Tongue (tissue), 3 donors: ENCODE measurements at places on chromosomes 6 and 20.

DNA sequence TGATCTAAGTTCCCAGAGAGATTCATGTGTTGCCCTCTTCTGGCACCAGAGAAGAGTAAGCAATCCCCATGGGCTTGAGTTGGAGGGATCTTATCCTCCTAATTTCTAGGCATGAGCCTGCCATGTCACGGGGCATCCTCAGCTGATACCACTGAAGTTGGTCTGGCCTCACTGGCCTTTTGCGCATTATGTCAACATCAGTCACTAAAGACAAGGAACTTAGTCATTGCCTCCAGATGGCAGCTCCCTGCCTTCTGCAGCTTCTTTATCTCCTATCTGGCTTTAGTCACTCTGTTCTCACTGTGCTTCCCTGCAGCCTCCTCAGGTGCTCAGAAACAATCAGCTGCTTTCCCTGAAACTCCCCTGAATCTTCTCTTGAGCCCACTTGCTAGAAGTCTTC is 312.2 kb downstream of the ADGRG6 start:
- no peak for DNase-seq

DNA sequence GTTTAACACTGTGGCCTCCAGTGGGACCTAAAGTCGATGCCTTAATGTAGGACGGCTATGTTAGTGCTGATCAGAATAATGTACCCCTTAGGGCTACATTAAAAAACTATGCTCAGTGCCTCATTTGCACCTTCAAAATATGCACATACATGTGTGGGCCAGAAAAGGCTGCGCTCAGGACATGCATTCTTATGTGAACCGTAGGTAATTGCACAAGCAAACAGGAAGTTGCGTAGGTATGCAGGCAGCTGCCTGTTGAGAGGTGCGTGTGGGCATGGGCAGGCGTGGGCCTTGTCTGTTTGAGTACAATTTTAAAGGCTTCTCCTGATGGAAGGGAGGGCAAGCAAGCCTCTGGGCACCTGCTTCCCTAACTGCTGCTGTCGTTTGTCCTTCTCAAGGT is 116.2 kb upstream of the JAG1 start:
- DNase-seq: no peak

- no peak for DNase-seq
These were observed 149.5 kb upstream of the SLC22A16 start for GRCh38 chr6:110625883-110626282.

GRCh38 chr20:21339499-21339898 is 36.4 kb downstream of the XRN2 start:
- no peak for DNase-seq

DNA sequence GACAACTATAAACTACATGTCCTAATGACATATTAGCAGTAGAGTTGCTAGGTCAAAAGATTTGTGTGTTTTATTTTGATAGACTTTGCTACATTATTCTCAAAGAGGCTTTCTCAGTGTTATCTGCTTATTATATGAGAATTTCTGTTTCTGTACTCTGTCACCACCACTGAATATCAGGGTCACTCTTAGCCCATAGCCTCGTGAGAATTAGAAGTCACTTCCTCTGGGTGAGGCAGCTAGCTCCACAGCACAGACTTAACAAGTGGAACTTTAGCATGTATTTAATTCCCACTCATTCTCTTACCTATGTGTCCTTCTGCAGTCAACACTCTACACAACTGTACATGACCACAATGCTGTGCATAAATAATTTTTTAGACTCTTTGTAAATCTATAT is 6.7 kb downstream of the PHACTR2 start:
- no peak for DNase-seq

DNA sequence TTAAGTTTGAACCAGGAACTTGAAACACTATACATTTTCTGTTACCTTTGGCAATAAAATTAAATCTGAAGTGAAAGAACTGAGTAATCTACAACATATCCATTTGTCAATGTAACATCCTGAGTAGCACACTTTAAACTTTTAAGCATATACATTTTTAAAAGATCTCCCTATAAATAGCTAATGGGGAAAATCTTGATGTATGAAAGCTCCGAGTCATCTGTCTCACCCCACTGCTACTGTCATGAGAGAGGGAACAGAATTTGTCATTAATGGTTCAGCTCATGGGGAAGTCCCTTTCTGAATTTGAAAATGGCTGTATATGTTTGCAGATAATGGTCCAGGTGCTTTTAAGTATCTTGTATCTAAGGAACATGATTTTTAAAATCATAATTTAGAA is 55.2 kb upstream of the NOX3 start:
- no peak for DNase-seq

- DNase-seq: peak; percentile 58
These were observed at the start of gene HLA-DOA for GRCh38 chr6:33008944-33009861. Gene HLA-DOA (minus strand): TSS chr6:33009591.

- no peak for DNase-seq
These were observed 1.0 kb upstream of the KIF13A start for GRCh38 chr6:17988422-17988944.

DNA sequence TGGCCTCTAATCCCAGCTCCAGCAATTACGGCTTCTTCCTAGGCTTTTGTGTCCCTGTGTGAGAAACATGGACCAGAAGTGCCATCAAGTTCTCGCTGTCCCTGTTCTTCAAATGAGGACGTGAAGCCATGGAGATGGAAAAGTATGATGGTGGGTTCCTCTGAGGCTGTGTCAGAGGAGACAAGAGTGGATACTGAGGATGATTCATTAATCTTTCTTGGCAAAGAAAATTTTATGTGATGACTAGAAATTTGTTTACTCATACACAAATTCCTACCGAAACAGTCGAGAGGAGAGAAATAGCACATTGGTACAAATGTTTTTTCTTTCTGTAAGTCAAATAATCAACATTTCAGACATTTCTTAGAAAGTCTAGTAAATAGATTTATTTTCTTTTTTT is 35.0 kb upstream of the PNRC1 start:
- DNase-seq: no peak

GRCh38 chr20:19909725-19910124 is 107.4 kb upstream of the NAA20 start:
- no peak for DNase-seq

DNA sequence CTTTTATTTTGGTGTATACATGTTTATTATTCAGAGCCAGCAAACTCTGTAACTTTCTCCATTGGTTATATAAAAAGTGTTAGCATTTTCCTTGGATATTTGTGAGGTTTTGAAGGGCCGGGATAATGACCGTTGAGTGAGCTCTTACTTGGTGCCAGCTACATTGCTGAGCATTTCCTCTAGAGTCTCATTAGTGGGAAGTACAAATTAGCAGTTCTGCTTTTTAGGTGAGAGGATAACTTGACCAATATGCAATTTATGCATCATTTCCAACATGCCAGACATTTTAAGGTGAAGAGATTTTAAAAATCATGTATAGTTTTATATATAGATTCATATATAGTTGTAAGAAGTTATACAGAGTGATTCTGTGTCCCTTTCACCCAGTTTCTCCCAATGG is 84.3 kb downstream of the CARMIL1 start:
- DNase-seq: no peak

GRCh38 chr6:122833021-122833491 is 44.0 kb downstream of the SMPDL3A start:
- no peak for DNase-seq

- no peak for DNase-seq
These were observed 1830.0 kb upstream of the DEFB115 start for GRCh38 chr20:29427201-29428060.

GRCh38 chr6:168045141-168045691 is 33.8 kb downstream of the FRMD1 start:
- DNase-seq: no peak

- DNase-seq: no peak
These were observed 292.6 kb upstream of the PREP start for GRCh38 chr6:105695461-105695860.

GRCh38 chr6:20747991-20748390 is 213.7 kb downstream of the CDKAL1 start:
- DNase-seq: no peak

DNA sequence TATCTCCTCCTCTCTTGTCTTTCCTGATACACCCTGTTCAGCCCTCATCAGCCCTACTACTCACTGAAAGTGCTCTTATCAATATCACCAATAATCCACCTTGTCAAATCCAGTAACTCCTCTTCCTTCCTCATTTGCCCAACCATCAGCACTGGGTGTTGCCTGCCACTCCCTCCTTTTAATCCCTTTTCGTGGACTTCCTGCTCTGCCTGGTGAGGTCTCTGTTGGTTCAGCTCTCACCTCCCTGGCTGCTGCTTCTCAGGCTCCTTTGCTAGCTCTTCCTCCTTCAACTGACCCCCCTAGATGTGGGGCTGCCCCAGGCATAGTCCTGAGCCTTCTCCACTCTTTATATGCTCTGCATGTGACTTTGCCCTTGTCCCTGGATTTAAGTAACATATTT is 92.5 kb downstream of the PREP start:
- DNase-seq: no peak

- DNase-seq: no peak
These were observed 7.9 kb downstream of the CD164 start for GRCh38 chr6:109374326-109374892.

DNA sequence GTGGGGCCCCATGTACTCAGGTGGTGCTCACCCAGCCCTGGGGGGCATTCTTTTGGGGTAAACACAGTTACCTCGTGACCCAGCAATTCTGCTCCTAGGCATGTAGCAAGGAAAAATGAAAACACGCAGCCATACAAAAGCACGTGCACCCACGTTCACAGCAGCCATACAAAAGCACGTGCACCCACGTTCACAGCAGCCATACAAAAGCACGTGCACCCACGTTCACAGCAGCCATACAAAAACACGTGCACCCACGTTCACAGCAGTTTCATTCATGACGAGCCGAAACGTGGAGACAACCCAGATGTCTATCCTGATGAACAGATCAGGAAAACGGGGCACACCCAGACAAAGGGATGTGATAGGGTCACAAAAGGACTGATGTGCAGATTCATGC is 57.1 kb downstream of the YTHDF1 start:
- no peak for DNase-seq

- no peak for DNase-seq
These were observed 123.9 kb upstream of the GJE1 start for GRCh38 chr6:142008781-142009180.

GRCh38 chr20:57310821-57311514 is 18.6 kb upstream of the SPO11 start:
- no peak for DNase-seq

- DNase-seq: peak; percentile 80
These were observed at the start of gene SYNGAP1 for GRCh38 chr6:33419580-33420490. Gene SYNGAP1 (plus strand): TSS chr6:33420065. CDS start chr6:33420265, 200 bp downstream.

GRCh38 chr6:41269166-41269565 is 17.3 kb downstream of the TREM1 start:
- DNase-seq: no peak

DNA sequence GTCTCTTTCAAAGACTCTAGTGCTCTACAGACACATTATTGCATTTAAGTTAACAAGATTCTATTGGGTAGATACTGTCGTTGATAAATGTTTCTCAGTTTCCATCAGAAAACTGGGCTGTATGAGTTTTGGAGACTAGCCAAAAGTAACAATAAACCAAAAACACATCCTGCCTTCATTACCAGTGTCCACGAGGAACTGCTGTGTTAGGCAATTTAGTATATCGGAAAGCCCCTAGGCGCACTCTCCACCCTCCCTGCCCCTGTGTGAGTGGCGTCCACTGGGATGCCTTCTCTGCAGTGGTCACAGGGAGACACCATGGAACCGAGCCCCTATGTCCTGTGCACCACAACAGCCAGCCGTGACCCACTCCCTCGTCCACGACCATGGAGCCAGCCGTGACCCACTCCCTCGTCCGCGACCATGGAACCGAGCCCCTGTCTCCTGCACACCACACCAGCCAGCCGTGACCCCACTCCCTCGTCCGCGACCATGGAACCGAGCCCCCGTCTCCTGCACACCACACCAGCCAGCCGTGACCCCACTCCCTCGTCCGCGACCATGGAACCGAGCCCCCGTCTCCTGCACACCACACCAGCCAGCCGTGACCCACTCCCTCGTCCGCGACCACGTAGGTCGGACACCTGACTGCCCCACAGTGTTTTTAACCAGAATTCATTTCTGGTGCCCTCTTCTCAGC is 35.3 kb downstream of the DLL1 start:
- DNase-seq: no peak

DNA sequence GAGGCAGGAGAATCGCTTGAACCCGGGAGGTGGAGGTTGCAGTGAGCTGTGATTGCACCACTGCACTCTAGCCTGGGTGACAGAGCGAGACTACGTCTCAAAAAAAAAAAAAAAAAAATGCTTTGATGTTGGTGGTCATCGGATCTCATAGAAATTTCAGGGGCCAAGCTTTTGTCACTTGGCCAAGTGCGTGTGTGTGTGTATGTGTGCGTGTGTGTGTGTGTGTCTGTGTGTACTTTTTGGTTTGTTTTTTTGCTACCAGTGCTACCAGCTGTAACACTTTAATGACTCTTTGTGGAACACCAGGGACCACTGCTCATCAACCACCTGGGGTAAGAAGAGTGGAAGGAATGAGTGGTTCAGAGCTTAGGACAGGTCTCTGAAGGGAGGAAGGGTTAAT is 49.7 kb downstream of the TRAF3IP2 start:
- DNase-seq: no peak

- DNase-seq: no peak
These were observed 65.7 kb upstream of the EEF1A1 start for GRCh38 chr6:73586416-73586974.

DNA sequence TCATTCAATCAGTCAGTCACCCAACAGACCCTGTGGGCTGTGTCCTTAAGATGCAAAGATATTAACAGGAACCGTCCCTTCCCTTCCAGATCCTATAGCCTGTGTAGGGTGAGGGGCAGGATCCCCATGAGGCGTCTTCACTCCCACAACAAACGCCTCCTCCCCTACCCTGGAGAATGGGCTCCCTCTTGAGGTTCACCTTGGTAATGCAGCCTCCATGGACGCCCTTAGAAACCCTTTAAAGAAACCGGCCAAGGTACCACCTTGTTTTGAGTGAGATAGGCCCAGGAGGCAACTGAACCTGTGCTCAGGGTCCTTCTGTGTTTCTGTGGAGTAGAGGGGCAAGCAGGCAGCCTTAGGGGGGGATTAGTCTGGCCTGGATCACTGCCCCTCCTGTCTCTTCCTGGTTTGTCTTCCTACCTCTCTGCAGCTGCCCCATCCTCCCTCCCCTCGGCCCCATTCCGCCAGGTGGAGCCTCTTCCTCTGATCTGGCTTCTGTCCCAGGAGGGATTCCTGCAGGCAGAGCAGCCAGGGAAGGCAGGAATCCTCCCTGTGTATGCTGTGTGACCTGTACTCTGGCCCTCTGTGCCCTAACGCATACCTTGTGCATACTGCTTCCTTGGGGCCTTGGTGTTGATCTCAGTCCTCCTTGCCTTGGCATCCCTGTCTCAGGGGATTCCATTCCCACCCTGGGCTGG is 6.6 kb upstream of the GUCA1A start:
- DNase-seq: peak; percentile 89
